ENCODE measurements at places on chromosomes 12 and 14.

DNA sequence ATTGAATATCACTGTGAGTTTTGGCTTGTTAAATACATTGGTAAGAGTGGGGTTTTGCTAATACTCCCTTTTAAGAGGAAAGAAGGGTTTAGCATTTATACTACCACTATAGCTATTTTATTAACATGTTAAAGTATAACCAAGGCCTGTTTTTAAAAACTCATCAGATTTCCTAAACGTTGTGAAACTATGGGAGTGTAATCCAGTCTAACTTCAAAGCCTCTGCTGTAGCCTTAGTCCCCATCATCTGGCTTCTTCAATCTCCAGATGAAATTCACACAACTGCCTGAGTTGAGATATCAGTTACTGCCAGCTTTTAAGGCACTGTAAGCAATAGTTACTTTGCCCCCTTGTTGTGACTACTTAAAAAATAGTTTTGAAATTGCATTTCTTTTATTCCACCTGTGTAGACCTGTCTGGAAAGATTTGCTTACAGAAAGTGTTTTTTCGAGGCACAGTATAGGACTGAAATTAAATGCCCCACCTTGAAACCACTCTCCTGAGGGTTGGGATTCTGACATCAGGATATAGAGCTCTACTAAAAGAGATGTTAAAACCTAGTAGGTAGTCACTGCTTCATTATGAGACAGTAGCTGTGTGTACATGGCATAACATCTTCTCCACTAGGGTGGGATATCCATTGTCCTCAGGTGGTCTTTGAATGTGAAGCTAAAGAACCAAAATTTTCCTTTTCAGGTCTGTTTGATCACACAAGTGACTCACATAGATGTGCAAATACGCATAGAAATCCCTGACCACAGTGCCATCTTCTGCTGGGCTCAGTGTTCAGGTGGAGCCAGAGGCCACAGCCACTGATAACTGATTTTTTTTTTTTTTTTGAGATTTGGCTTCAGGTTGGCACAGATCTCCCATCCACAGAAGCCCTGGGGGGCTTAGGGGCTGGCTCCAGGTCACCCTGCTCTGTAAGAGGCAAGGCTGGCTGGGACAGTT lies 125.5 kb downstream of the DAAM1 start:
- no peak for DNase-seq

GRCh38 chr12:53191885-53192530 lies 11.3 kb upstream of the CSAD start:
- no peak for DNase-seq

- DNase-seq = no peak
Observed at GRCh38 chr12:59459966-59460660, 135.7 kb upstream of the SLC16A7 start.

GRCh38 chr14:105204206-105204930 lies 23.3 kb upstream of the NUDT14 start:
- DNase-seq = no peak

DNA sequence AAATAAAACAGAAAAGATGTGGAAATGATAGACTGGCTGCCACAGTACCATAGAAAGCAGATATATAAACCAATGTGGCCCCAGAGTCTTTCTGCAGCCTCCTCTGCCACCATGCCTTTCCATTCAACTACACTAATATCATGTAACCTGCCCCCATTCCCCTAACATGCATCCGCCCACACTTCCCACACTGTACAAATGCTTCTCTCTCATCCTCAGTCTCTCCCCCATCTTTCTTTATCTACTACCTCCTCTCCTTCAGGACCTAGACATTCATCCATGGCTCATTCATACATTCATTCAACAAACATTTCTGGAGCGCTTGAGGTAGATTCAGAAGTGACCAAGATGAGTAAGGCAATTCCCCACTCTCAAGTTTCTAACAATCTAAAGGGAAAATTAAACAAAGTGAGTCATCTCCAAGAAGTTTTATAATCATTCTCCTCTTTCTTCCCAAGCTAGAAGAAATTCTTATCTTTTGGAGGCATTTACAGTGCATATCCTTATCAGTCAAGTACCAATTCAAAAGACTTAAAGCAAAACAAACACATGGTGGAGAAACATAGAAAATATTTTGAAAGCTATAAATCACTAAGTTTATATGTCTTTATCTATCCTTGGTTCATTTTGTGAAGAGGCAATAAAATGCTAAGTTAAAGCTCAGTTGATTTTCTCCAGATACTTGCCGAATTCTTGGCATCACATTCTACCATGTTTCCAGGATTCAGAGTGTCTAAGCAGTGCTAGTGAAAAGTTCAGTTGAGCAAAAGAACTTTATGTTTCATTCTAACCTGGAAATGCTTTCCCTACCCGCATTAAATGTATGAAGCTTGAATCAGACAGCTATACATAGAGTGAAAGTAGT lies 70.5 kb upstream of the FRMD6 start:
- DNase-seq = no peak

- DNase-seq = no peak
Observed at GRCh38 chr12:29656762-29657538, 126.8 kb downstream of the TMTC1 start.

GRCh38 chr14:93683226-93683625 lies 105.1 kb downstream of the PRIMA1 start:
- no peak for DNase-seq

DNA sequence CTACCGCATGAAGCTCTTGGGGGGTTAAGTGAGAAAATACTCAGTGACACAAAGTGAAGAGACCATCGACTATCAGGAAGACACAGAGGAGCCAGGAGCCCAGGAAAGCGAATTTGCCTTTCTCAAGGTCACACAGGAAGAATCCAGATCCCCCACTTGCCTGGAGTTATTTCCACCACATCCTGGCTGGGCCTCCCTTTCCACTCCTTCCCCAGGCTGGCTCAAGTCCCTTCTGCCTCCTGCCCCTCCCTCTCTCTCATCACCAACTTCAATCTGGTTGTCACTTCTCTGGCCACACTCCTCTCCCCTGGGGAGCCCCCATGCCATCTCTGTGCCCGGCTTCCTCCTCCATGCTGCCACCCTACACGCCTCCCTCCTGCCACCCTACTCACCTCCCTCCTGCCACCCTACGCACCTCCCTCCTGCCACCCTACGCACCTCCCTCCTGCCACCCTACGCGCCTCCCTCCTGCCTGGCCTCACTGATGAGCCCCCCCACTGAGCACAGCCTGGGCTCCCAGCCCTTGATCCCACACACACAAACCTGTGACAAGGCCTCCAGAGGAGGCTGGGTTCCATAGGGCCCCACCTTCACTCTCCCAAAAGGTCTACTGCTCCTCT lies 6.3 kb downstream of the SCNN1A start:
- no peak for DNase-seq

DNA sequence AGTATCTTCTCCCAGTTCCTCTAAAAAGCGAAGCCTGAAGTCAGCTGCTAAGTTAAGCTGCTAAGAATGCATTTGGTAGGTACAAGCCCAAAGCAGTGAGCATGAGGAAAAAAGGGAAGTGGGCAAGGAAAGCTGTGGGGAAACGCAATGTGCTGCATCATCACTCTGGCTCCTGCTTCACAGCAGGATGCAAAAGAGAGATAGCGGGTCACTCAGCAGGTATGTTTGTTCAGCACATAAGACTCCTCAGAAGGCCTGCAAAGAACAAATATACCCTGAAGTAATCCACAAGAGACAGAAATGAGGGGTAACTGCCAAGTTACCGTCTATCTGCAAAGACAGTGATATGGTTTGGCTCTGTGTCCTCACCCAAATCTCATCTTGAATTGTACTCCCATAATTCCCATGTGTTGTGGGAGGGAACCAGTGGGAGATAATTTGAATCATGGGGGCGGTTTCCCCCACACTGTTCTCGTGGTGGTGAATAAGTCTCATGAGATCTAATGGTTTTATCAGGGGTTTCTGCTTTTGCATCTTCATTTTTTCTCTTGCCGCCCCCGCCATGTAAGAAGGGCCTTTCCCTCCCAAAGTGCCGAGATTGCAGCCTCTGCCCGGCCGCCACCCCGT lies 127.4 kb upstream of the EGLN3 start:
- DNase-seq = no peak

- no peak for DNase-seq
Observed at GRCh38 chr14:52399921-52400595, 85.9 kb downstream of the PTGER2 start.

DNA sequence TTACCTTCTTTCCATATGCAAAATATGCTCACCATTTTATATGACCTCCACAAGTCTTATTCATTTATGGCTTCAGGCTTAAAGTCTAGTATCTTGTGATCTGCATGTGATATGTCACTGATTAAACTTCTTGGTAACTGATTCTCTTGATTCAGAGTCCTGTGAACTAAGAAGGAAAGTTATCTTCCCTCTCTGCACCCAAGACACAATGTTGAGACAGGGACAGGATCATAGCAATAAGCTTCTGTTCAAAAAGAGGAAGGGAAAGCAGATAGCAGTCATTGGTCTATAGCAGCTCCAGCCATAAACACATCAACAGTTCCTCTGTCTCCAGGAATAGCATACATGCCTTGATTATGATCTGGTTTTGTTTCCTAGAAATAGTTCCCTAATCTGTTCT lies 103.1 kb downstream of the UNC79 start:
- no peak for DNase-seq

- DNase-seq = no peak
Observed at GRCh38 chr12:20474443-20474842, 106.1 kb downstream of the PDE3A start.

GRCh38 chr12:71440763-71441748 lies 1.5 kb downstream of the LGR5 start:
- DNase-seq = no peak

DNA sequence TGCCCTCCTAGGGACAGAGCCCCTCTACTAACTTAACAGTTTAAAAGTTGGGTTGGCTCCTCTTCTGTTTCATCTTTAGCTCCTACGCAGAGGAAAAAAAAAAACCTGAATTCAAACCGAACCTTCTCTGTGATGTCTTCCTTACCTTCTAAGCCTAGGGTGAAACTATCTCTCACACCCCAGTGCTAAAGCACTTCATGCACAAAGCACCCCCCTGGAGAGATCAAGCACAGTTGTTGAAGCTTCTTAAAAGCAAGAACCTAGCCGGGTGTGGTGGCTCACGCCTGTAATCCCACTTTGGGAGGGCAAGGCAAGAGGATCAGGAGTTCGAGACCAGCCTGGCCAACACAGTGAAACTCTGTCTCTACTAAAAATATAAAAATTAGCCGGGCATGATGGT lies 37.6 kb downstream of the CORO1C start:
- no peak for DNase-seq

DNA sequence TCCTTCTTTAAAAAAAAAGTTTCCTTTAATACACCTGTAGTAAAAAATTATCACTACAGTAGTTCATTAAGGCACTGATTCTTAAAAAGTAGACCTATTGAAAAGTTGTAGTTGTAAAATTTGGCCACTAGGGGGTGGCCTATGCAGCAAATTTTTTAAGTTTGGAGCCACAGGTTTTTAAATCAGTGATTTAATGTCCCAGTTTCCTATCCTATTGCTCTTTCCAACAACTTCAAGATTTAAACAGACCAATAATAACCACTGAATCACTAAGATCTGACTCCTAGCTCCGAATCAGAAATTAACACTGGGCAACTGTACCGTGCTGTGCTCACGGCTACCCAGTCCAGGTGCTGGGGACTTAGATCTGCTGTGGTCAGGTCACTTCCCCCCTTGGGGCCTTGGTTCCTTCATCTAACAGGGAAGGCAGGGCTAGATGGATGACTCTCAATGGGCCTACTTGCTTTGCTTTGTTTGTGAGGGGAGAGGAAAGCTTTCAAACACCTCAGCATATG lies 279.3 kb downstream of the MED13L start:
- DNase-seq = no peak

DNA sequence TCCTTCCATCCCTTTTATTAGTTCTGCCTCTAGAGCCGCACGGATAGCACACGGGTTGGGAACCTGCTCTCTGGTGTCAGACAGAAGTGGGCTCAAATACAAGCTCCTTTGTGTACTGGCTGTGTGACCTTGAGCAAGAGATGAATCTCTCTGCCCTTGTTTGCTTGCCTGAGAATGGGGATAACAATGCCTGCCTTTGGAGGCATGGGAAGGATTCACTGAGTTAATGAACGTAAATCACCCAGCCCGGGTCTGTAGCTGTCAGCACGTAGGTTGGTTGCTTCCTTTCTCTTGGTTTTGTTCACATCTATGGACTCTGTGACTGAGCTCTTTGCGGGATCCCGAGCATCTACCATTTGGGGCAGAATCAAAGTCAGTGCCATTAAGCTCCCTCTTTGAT lies 79.3 kb upstream of the NRXN3 start:
- DNase-seq = no peak

DNA sequence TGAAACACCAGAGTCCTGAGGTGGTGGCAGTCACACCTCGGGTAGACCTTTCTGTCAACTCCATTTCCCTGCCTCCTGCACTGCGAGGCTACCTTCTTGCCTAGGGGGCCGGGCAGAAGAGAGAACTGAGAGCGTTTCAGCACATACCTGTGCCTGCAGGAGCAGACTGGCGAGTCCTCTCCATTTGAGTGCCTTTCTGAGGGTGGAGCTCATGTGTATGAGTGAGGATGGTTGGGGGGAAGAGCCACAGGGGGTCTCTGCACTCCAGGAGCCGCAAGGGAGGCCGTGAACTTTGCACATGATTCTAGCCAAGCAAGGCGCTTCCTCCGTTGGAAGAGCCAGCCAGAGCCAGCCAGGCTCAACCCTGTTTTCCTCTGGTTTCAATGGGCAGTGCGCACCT lies 31.0 kb upstream of the CCND2 start:
- no peak for DNase-seq

DNA sequence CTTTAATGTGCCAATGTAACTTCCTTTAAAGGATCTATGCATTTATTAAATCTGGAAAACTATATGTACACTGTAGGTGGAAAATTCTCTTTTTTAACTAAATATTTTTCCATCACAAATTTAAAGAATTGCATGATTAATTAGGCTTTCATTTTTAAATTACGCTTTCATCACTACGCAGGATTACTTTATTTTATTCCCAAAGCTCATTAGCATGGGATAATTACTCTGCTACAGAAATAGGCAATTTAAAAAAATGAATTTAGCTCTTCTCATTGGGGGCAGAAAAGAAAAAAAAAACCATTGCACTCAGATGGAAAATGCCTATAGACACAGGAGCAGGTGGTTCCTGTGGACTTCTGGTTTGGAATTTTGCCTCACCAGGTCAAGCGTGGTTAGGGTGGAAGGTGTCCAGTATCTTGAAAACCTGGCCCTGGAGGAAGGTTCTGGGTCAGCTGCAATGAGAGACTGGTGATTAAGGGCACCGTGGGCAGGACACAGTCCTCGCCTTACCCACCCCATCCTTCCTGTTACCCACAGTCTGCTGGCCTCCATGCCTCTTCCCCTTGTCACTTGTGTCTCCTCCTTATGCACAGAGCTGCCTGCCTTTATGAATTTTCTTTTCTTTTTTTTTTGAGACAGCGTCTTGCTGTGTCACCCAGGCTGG lies 17.3 kb upstream of the RIN3 start:
- no peak for DNase-seq
